ENCODE measurements at places on chromosomes 16 and 17.

DNA sequence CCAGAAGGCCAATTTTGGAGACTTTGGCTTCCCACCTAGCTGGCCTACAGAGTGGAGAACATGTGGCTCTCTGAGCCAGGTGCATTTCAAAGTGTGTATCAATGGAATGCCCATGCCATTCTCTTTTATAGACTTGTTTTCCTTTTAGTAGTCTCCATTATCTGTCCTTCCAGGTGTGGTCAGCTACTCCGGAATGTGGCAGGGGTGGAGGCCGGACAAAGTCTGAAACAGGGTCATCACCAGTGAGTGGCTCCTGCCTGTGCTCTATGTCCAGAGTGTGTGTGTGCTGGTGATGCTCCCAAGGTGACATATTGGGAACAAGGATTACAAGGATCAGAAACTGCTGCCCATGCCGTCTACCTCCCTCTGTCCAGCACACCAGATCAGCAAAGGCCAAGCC, 3.8 kb upstream of the TMEM220 start:
- DNase-seq: no peak

- no peak for DNase-seq
Measured at GRCh38 chr16:6611535-6611934, 721.1 kb upstream of the RBFOX1 start.

DNA sequence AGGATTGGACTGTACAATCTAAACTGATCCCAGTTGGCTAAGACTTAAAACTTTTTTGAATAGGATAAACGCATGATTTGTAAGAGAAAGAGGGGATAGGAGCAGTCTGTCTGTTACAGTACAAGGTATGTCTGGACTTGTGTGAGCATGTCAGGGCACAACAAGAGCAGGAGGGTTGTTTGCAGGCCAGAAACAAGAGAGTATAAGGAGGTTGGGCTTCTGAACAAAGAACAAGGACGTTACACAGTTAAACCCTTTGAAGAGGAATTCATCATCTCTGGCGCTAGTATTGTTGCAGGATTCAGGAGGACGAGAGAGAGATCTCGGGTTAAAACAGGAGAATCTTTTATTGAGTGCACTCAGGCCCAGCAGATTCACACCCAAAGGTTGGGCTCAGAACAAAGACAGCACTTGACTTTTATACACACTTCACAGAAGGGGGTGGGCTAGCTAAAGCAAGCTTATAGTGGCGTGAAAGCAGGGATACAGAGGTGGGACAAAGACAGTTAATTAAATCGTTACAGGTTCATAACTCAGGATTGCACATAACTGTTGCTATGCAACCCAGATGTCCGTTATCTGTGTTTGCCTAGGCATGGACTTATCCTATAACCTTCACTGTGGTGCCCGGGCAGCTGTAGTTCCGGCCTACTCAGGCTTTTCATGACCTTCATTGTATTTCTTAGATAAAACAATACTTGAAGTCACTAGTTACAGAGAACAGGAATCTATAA, 34.3 kb downstream of the SEC14L1 start:
- DNase-seq: no peak

GRCh38 chr16:19434584-19434983, 16.9 kb downstream of the TMC5 start:
- DNase-seq: no peak

DNA sequence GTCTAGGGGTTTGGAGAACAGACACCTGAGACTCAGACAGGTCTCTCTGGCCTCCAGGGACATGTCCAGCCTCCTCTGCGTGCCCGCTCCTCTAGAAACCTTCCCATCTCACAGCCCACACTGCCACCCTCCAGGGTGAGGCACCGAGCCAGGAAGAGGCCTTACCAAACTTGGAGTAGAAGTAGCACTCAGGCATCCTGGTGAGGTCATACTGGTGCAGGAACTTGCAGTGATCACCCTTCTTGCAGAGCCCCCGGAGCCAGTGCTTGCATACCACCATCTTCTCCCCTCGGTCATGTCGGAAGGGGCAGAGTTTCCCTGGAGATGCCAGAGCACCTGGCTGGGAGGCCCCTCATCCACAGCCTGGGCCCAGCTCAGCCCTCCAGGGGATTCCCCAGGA, 4.2 kb downstream of the CPSF4L start:
- no peak for DNase-seq

DNA sequence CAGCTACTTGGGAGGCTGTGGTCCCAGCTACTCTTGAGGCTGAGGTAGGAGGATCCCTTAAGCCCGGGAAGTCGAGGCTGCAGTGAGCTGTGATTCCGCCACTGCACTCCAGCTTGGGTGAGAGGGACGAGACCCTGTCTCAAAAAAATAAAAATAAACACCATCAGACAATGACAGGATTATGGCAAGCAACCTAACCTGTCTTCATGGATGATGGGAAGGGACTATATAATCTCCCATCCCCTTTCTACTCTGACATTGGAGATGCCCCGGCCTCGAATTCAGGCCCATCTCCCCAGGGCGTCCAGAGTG, 893 bp downstream of the TRIM25 start:
- no peak for DNase-seq

GRCh38 chr16:56990407-56991286, 1.3 kb downstream of the NLRC5 start:
- no peak for DNase-seq

DNA sequence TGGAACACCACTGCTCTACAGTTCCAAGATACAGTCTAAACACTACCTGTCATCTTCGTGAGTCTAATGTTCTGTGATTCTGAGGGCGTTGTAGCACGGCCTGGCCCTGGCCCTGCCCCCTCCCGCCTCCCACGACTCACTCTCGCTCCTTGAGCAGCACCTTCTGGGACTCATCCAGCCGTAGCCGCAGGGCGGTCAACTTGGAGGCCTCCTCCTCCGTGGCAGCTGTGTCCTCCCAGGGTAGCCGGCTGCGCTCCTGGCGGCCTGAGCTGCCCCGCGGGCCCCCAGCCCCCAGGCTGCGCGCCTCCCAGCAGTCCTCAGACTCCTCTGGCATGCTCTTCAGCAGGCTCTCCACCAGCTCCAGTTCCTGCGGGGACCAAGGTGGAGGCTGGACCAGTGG, 10.6 kb downstream of the CCDC102A start:
- no peak for DNase-seq

DNA sequence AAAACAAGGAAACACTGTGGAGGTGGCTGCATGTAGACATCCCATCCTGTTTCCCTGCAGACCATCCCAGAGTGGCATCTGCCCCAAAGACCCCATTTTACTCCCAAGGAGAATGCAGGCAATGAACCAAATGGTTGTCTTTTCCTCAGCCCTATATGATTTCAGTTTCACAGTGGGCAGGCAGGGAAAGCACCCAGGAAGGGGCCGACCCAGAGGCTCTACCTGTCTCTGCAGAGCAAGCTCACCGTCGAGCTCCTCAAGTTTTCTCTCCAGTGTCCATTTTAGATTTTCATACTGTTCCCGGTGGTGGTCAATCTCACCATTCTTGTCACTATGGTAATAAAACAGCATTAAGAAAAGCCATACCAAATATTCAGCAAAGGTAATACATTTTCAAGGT, 14.6 kb downstream of the CCDC57 start:
- no peak for DNase-seq

DNA sequence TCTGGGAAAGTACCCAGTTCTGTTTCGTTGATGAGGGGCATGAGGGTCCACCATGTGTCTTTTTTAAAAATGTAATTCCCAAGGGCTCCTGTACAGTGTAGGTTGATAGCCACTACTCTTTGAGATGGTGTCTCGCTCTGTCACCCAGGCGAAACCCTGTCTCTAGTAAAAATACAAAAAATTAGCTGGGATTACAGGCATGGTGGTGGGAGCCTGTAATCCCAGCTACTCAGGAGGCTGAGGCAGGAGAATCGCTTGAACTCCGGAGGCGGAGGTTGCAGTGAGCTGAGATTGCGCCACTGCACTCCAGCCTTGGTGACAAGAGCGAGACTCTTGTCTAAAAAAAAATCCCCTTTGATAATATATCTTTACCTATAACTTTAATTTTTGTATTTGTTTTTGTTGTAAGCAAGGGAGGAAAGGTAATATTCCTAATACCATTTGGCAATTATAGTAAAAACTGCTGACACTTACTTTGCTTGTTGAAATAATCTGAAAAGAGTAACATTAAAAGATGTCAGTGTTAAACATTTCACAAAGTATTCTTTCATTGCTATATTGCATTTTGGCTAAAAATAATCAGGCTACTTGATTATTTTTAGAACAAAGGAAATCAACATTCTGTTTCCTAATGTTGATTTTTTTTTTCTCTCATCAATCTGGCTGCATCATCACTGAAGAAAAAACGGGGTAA, 11.8 kb downstream of the KPNA2 start:
- DNase-seq: no peak

DNA sequence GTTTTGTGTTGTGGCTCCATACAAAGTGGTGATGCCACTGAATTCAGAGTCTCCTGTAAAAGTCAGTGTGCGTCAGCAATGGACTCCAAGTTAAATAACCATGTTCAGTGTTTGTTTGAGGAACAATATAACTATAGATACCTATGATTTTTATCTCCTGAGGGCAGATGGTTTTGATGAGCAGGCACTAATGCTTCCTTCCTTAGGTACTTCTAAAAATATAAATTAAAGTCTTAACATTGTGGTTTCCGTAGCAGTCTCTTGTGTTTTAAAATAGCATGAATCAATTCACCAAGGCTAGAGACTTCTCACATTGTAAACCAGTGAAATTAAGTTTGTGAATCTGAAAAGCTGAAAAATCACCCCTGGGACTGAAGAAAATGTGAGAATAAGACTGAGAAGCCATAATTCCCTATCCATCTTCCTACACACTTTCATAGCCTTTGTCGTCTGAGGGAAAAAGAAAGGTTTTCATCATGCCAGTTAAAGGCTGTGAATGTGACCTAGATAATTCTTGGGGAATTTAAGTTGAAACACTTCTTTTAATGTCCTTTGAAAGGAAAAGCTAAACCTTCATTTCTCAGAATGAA, 1502.9 kb downstream of the CDH11 start:
- DNase-seq: no peak

- DNase-seq: peak; percentile 72
Measured at GRCh38 chr17:32111141-32111771, 31.0 kb upstream of the RHOT1 start.

DNA sequence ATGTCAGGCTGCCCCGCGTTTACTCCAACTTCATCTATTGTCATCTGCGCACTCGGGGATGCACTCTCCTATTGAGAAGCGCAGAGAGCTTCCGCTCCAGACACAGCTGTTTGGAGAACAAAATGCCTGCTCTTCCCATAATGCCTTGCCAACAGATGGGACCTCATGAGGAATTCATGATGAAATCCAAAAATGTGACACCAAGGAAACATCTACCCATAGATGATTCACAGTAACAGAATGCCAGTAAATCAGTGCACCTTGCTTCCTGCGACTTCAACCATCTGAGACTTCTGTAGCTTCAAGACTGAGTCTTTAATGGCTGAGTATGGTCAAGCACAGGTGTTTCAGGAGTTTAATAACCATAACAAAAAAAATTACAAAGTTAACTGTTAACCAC, 1144.9 kb upstream of the GOT2 start:
- no peak for DNase-seq

GRCh38 chr16:252366-253337, 18.0 kb downstream of the FAM234A start:
- no peak for DNase-seq

DNA sequence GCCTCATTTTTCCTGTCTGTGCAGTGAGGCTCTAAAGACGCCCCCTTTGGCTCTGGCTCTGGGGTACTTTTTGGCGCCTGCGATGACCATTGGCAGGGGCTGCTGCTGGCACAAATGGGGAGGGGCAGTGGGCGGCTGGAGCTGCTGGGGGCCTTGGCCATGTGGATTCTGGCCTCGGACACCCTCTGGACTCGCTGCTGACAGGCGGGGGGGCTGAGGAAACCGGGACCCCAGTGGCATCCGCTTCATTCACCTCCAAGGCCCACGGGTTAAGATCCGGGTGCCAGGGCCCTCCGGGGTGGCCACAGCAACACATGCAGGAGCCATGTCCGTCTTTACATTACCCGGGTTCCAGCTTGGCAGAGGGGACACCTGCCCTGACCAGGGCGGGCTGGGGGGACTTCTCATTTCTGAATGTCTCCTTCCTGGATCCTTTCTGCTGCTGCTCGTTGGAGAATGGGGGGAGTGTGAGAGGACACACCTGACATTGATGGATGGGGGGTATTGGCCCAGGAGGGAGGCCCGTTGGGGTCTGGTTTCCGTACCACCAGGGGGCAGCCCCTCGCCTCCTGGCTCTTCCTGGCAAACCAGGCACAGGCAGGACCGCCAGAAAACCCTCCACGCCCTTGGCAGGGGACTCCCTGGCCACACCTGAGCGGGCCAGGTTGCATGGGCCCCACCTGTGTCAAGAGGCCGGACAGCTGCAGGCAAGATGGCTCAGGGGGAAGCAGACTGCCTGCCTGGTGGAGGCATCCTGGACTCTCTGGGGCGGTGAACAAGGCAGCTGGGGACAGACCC, 21.8 kb downstream of the GSE1 start:
- DNase-seq: no peak

DNA sequence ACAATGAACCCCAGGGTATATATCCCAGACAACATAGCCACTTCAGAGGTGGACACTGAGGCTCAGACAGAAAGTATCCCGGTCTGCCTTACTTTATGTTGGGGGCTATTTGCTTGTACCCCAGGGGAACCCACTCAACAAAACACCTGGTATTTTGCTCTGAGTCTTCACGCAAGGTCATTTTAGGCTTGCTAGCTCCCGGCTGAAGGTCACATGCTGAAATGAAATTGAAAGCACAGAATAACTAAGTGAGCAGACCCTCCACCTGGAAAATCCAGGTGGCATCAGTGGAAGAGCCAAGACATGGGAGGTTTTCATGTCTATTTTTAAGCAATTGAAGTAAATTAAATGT, 4.1 kb upstream of the KDM8 start:
- no peak for DNase-seq

- no peak for DNase-seq
Measured at GRCh38 chr16:16036359-16036792, 87.0 kb downstream of the ABCC1 start.

DNA sequence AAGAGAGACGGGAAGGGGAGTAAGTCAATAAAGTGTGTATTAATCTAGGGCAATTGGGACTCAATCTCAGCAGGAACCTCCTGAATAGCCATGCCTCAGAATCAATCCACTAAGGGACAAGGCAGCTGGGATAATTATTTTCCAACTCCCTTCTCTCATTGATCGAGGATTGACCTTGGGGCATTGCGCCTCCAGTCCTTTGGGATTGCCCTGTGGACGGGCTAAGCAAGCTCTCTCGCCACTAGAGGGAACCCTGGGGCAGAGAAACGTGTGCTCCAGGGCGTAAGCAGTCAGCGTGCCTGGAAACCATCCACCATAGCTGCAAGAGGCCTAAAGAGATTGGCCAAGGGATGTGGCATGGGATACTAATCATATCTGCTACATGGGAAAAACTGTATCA, 53.9 kb upstream of the ERCC4 start:
- DNase-seq: no peak

- DNase-seq: no peak
Measured at GRCh38 chr17:47802341-47803022, 19.1 kb downstream of the OSBPL7 start.

GRCh38 chr17:63685041-63685440, 14.9 kb downstream of the LIMD2 start:
- DNase-seq: no peak

All from left hindlimb (tissue), 1 donor.